ENCODE measurements at places on chromosomes 6 and 20.

- DNase-seq: no peak
Measured at GRCh38 chr6:16755544-16755943, 5.7 kb downstream of the ATXN1 start.

DNA sequence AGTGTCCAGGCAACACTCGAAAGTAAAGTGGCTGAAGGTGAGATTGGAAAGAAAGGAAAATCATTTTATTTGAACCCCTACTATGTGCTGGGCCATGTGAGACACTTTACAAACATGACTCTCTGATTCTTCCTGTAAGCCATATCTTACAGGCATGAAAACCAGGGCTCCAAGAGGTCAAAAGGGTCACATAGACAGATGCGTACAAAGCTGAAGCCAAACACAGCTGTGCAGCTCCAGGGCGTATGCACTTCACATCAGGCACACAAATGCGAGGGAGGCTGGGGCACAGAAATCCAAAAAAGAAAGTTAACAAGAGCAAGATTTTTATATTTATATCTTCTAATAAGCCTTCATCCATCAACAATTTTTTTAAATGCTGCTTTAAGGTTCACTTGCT, 176.5 kb downstream of the PHACTR1 start:
- no peak for DNase-seq

- no peak for DNase-seq
Measured at GRCh38 chr6:146169872-146170271, 141.0 kb downstream of the GRM1 start.

GRCh38 chr20:21182832-21183563, 57.1 kb downstream of the KIZ start:
- DNase-seq: no peak

DNA sequence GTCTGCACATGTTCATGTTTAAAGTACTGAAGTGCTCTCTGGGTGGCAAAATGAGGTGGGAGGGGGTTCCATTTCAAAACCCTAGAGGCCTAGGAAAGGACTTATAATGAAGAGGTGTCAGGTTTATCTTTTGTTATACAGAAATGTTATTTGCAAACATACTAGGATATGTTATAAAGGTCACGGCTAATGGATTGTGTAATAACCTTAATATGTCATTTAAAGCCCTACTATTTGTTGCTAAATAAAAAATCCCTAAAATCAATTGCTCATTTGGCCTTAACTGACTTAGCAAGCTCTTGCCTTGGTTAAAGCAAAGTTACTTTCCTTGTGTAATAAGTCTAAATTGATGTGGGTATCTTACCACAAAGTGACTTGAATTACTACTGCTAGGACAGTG, 8.8 kb downstream of the NKX2-4 start:
- DNase-seq: no peak

GRCh38 chr6:74654296-74654695, 551.6 kb downstream of the COL12A1 start:
- no peak for DNase-seq

DNA sequence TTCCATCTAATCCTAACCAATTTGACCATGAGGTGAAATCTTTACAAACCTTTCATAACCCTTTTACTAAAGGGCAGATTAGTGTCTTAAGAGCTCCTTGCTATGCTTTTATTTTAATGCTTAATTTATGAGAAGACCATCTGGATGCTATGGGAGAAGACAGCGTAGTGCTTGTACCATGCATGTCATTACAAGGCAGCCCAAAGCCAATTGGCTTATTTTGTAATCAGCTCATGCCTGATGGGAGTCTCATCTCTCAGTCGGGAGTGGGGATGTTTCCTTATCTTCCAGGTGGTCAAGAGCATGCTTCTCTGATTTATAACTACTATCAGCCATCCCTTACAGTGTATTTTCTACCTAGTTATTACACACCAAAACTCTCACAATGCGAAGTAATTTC, 304.7 kb downstream of the FARS2 start:
- no peak for DNase-seq
